Retinal pigment epithelial cell (primary cell): ENCODE measurements at places on chromosomes 16 and 17.

GRCh38 chr17:40541060-40541872, 24.0 kb downstream of the CCR7 start:
- no peak for DNase-seq

DNA sequence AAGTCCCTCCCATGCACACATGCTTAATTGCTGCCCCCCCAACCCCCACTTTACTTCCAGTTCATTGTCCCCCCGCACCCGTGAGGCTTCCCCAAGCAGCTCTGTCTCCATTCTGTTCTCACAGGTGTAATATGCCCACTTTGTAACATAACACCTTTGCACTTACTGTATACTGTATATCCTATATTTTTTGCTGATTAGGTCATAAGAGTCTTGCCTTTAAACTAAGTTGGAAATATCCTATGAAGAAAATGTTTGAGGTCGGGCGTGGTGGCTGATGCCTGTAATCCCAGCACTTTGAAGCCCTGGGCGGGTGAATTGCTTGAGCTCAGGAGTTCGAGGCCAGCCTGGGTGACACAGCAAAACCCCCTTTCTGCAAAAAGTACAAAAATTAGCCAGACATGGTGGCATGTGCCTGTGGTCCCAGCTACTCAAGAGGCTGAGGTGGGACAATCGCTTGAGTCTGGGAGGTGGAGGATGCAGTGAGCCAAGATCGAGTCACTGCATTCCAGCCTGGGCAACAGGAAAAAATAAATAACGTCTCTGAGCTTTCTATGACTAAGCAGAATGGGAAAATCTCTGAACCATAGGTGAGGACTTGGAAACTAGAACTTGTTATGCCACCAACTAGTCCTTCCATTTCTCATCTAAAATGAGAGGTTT, 76.1 kb downstream of the TNRC6C start:
- DNase-seq: no peak

GRCh38 chr16:83967838-83968305, at the start of gene NECAB2:
Gene NECAB2, plus strand, starts transcription at chr16:83968244. Its CDS starts 405 bp downstream, at chr16:83968649.
- DNase-seq: no peak

- DNase-seq: no peak
Observed at GRCh38 chr16:84209989-84210388, 19.0 kb downstream of the ADAD2 start.

DNA sequence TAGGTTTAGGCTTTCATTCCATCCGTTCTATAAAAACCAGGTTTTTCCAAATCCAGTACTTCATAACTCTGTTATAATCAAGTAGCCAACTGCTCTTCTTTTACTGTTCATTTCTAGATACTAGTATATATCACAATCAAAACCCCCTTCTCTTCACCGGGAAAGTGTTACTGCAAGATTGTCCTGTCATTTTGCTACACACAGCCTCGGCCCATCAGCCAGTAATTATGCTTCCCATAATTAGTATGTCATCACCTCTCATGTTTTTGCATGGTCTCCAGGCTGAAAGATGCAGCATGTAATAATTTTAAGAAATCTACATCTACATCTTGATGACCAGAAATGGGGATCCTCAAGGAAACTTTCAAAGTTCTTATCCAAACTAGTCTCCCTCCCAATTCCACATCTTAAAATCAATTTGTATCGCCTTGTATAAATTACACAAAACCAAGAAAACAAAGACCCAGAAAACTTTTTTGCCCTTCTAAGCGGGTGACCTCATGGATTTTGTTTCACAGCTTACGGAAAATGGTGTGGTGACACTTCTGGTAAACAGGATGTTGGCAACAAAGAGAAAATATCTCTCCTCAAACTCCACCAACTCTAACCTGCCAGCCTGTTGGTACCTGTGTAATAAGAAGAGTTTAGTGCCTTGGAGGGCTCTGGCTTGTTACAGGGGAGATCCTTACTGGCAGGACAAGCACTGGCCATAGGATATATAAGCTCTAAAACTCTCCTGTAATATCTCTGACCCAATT, 9.3 kb downstream of the TACO1 start:
- DNase-seq: no peak

GRCh38 chr16:57714047-57714446, 19.4 kb downstream of the DRC7 start:
- no peak for DNase-seq

GRCh38 chr17:36675250-36675649, 73.9 kb downstream of the MRM1 start:
- no peak for DNase-seq

DNA sequence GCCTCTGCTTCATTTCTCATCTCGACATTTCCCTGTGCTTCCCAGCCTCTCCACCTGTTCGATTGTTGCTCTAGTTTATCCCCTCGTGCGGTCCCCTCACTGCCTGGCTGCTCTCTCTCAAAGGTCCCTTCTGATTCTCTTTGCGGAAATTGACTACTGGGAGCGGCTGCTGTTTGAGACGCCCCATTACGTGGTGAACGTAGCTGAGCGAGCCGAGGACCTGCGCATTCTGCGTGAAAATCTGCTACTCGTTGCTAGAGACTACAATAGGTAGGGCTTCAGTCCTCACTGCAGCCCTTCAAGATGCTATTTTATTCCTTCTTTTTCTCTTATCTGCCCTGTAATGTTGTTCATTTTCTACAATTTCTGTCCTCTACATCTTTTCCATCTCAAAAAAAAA, 39.4 kb downstream of the DNAH2 start:
- DNase-seq: no peak

- no peak for DNase-seq
Observed at GRCh38 chr16:24535827-24536226, 3.5 kb upstream of the RBBP6 start.

- no peak for DNase-seq
Observed at GRCh38 chr17:49545806-49546545, 29.7 kb upstream of the NXPH3 start.

GRCh38 chr16:87317750-87318644, 805 bp upstream of the C16orf95 start:
- no peak for DNase-seq

- DNase-seq: no peak
Observed at GRCh38 chr16:3023415-3023668, 400 bp downstream of the HCFC1R1 start.

GRCh38 chr17:28315846-28316705, 2.9 kb upstream of the TMEM97 start:
- no peak for DNase-seq

DNA sequence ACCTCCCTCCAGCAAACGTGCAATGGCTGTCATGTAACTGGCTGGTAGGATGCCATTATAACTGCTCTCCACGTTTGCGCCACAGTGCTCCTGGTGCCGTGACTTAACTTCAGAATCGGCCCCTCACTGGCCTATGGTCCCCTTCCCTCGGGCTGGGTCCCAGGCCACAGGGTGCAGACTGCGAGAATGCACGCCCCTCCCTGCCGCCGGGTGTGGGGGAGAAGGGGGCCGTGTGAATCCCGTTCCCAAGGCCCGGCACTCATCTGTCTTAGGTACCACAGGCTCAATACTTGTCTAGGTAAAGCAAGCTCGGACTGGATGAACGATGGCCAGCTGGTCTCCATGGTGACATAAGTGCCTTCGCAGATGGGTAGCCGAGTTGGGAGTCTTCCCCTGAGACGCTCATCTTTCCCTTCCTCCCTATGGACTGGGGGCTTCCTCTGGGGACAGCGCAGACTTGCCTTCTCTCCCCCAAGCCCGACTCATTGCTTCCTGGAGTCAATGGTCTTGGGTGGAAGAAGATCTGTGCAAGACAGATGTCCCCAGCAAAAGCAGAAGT, 37.8 kb downstream of the TIMM22 start:
- no peak for DNase-seq

DNA sequence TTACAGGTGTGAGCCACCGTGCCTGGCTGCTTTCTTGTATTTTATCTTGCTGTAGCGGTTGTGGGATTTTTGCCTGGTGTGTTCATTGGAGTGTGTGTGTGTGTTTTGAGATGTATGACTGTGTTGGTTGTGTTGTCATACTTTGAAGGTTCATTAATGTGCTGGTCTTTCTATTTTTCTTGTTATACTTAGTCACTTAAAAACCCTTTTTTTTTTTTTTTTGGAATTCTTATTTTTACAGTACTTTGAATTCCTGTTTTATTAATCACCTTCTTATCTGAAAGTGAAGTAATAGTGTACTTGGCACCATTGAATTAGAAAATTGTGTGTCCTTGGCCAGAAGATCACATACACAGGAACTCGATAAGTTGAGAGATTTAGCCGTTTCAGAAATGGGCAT, 30.2 kb downstream of the TENT4B start:
- DNase-seq: peak; percentile 79

GRCh38 chr16:72749091-72749490, 298.8 kb downstream of the ZFHX3 start:
- DNase-seq: no peak

GRCh38 chr17:73481676-73482075, 162.6 kb downstream of the SDK2 start:
- no peak for DNase-seq

GRCh38 chr16:74846714-74847113, 72.1 kb upstream of the FA2H start:
- no peak for DNase-seq

- DNase-seq: no peak
Observed at GRCh38 chr16:17439580-17439979, 31.2 kb downstream of the XYLT1 start.

DNA sequence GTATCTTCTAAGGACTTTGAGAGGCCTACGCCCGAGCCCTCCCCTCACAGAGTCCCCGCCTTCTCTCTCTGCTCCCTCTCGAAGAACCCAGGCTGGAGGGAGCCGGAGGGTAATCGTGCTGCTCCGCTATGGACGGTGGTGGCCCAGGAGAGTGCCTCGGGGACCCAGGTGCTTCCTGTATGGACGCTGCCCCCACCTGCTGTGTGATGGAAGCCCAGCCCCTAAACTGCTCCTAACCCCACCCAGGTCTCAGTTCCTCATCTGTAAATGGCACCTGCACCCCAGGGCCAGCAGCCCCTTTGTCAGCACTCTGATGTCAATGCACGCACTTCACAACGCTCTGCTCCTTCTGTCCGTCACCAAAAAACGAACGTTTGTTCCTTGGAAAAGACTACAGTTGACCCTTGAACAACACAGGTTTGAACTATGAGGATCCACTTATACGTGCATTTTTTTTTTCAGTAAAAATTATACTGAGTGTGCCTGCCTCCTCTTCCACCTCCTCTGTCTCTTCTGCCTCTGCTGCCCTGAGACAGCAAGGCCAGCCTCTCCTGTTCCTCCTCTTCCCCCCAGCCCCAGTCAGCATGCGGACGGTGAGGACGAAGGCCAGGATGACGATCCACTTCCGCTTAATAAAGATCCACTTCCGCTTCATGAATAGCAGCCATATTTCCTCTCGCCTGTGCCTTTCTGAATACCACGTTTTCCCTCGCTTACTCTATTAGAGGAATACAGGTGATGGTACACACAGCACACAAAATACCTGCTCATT, 118.3 kb downstream of the BANP start:
- DNase-seq: no peak
